ENCODE measurements at places on chromosomes 12 and 14.

DNA sequence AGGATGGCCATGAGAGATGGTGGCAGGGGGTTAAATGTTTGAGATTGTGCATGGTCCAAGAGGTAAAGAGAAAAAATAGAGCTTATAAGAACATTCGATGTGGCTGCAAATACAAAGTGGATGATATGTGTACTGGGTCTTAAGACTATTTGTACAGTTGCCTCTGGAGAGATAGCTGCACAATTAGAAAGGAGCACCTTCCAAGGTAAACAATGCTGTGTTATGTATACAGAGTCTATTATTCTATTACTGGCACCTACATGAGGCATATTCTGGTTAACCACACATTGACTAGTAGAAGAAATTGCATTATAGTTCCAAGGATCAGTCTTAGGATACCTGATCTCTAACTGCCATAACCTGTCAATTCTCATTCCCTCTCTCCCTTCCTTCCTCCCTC lies 238.0 kb upstream of the FOXN3 start:
- no peak for DNase-seq

DNA sequence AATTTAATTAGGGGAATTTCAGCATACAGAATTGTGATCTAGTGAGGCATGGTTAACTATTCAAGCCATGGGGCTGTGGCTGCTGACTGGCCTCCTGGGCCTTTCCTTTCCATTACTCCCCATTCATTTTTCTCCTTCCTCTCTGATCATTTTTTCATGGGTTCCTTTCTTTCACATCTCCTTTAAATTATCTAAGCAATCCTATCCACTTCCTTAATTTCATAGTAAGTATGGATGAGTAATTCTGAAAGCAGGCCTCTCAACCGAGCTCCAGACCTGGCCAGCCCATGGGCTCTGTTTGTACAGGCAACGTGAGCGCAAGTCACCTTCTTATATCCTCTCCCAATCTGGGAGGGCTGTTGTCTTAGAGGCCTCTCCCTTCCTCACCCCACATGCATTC lies 13.4 kb downstream of the CKAP4 start:
- no peak for DNase-seq

- no peak for DNase-seq
Measured at GRCh38 chr14:99718811-99719192, 34.7 kb downstream of the CYP46A1 start.

DNA sequence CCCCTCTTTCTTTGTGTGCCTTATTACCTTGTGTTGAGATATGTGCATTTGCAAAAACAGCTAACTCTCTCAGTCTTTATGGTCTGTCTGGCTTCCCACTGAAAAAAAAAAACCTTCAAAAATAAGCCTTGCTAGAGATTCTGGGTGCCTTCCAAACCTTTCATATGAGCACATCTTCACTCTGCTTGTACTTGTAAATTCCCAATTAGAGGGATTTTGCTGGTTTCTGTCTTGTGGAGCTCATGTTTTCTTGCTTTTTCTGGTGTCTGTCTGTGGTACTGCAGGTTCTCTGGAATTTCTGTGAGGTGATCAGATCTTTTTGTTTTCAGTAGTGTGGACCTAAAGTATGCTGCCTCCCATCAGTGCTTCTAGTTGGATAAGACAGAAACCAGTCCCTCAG lies 100.1 kb downstream of the PIK3C2G start:
- no peak for DNase-seq

- no peak for DNase-seq
Measured at GRCh38 chr14:75290851-75291250, 12.2 kb downstream of the FOS start.

All from bone marrow (tissue), 2 donors.